Nucleus accumbens (tissue), 56 donors: ENCODE measurements at places on chromosomes 11 and 22.

DNA sequence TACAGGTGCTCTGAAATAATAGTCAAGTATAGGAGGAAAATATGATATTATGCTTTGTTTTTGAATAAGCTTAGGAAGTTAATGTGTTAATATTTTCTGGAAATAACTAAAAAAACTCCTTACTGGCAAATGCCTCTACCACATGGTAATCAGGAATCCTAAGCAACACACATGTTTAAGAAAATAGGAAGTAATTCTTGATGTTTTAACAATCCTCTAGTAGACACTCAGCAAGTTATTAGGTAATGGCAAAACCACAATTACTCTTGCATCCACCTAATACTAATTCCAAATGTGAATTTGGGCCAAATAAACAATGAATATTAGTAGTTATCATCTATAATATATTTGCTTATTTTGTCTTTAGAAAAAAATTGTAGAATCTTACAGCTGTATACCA is 53.6 kb downstream of the SLC35F2 start:
- no peak for DNase-seq

GRCh38 chr22:44628835-44629234 is 73.2 kb upstream of the PRR5 start:
- DNase-seq, result no peak

GRCh38 chr22:24466716-24467328 is 28.3 kb upstream of the UPB1 start:
- no peak for DNase-seq

GRCh38 chr11:87144252-87144651 is 106.5 kb downstream of the TMEM135 start:
- no peak for DNase-seq

- DNase-seq, result peak; percentile 61
Observed at GRCh38 chr11:469684-470560, 19.8 kb downstream of the PTDSS2 start.

GRCh38 chr22:28703436-28703835 is 23.8 kb upstream of the TTC28 start:
- no peak for DNase-seq

GRCh38 chr22:27146866-27147633 is 489.7 kb downstream of the MIAT start:
- DNase-seq, result no peak

GRCh38 chr11:73141309-73142127 is 600 bp downstream of the FCHSD2 start:
- no peak for DNase-seq

DNA sequence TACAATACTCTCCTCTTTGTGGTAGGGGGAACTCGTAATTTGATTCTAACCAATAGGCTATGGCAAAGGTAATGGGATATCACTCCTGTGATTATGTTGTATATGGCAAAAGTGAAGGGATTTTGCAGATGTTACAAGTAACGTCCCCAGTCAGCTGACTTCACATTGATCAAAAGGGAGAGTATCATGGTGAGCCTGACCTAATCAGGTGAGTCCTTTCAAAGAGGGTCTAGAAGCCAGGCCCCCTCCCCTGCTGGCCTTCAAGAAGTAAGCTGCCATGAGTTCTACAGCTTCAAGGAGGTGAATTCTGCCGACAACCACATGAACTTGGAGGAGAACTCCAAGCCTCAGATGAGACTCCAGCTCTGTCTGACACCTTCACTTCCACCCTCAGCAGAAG is 20.0 kb downstream of the TBRG1 start:
- DNase-seq, result no peak

- DNase-seq, result peak; percentile 68
Observed at GRCh38 chr11:131688048-131688693, 317.8 kb downstream of the NTM start.

- no peak for DNase-seq
Observed at GRCh38 chr22:17647991-17648390, 9.4 kb downstream of the BCL2L13 start.

DNA sequence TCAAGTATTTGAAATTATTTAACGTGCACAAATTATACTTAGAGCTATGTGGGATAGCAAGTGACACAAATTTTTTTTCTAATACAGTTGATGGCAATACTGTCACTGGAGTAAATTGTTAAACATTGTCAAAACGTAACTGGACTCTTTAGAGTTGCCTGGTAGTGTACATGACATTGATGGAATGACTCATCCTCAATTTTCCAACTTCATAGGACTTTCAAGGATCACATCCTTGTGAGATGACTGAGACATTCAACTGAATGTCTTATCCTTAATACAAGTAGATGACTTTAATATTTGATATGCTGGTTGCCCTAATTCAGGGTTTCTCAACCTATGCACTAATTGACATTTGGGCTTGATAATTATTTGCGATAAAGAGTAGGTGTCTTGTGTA is 310.0 kb downstream of the SWAP70 start:
- no peak for DNase-seq

DNA sequence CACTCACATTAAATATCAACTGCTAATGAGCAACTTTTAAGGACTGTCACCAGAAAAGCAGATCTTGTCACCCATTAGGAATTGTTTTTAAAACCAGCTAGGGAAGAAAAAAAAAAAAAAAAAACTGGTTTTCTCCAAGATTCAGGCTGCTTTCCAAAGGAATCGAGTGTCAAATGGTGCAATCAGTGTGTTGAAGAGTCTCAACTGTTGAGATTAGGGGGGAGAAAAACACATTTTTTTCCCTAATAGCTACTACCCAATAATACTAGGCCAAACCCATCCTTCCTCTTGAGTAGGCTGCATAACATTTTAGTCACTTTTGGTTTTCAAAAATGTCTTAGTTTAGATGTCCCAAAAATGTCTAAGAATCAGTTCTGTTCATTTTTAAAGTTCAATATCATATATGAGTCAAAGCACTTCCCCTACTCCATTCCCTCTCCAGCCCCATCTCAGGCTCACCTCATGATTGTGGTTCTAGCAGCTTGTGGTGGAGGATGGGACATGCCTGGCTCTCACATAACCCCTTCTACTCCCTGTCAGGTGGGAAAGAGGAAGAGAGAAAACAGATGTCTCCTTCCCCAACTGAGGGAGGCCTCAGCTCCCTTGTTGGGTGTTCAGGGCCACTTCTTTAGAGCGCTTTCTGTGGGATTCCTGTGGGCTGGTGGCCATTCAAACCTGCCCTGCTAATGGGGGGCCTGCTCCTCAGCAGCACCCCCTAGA is 193.6 kb downstream of the CWF19L2 start:
- DNase-seq, result no peak

- no peak for DNase-seq
Observed at GRCh38 chr22:48907591-48907990, 920.1 kb downstream of the BRD1 start.

DNA sequence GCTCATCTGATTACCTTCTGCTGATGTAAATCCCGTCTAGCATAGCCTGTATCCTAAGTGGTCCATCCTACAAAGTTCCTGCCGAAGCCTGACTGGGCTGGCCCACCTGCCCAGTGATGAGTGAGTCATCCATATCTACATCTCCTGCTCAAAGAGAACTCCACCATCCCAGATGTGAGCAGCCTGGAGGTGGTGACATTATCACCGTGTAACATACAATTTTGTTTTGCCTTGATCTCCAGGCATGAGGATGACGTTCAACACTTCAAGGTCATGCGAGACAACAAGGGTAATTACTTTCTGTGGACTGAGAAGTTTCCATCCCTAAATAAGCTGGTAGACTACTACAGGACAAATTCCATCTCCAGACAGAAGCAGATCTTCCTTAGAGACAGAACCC is 5.6 kb downstream of the TMA7B start:
- DNase-seq, result no peak

DNA sequence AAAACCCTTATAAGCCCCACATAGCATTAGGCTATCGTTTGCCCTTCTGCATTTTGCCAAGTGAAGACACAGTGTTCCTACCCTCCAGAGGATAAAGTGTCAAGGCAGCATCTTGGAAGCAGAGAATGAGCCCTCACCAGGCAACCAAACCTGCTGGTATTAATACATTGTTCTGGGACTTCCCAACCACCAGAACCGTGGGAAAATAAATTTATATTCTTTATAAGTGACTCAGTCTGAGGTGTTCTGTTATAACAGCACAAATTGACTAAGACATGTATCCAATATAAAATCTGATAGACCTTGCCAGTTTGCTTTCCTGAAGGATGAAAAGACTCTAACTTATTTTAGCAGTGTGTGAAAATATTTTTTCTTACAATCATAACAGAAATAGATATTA is 792.5 kb upstream of the LRRC4C start:
- no peak for DNase-seq

- DNase-seq, result no peak
Observed at GRCh38 chr22:38966380-38966702, 8.9 kb downstream of the APOBEC3A start.

DNA sequence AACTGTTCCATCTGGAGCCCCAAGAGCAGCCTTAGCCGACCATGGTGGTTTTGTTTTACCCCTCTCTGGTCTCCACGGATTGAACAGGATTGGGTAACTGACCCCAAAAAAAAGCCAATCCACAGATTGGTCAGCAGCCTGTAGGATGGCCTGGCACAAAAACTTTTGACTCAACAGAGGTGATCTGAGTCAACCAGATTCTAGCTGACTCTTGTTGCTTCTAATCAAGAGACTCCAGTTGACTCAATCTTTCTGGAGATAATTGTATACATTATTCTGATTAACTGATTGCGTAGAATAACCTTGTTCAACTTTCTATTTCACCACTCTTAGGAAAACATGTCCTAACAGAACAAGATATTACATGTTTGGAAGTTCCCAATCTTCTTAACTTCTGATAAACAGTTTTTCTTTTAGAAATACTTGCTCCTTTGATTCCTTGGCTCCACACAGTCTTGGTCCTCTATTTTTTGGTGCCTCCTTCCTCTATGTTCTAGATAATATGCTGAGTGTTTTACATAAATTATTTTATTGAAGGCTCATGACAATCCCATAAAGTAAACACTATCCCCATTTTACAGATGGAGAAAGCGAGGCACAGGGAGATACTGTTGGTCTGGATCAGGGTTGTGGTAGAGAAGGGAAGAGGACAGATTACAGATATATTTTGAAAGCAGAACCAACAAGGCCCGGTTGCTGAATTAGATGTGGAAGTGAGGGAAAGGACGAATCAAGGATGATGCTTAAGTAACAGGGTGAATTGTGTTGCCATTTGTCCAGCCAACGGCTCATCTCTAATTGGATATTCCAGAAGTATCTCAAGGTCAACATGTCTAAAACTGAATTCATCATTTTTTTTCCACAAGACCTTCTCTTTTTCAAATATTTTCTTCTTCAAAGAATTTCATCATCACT is 11.5 kb upstream of the ZC3H12C start:
- DNase-seq, result no peak

- DNase-seq, result no peak
Observed at GRCh38 chr11:85595285-85595884, 31.8 kb downstream of the DLG2 start.

DNA sequence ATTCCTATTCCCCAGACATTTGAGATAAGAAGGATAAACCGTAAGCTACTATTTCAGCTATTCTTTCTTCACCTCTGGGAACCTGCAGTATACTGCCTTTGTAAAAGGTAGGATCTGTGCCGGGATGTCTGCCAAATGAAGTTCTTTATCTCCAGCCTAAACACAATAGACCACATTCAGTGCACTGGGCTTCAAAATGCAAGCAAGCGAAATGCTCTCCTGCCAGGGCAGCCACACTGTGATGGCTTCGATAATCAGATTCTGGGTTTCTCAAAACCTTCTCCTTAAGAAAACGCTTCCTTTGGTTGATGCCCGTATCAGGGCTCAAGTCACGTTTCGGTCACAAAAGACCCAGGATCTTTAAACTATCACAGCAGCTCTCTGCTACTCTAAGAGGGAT is 299.5 kb upstream of the B3GAT1 start:
- DNase-seq, result no peak

- peak; percentile 89 for DNase-seq
Observed at GRCh38 chr11:66568124-66568916, at the start of gene CTSF. CTSF (minus strand) TSS chr11:66568606; CDS start chr11:66568486, 120 bp downstream.

DNA sequence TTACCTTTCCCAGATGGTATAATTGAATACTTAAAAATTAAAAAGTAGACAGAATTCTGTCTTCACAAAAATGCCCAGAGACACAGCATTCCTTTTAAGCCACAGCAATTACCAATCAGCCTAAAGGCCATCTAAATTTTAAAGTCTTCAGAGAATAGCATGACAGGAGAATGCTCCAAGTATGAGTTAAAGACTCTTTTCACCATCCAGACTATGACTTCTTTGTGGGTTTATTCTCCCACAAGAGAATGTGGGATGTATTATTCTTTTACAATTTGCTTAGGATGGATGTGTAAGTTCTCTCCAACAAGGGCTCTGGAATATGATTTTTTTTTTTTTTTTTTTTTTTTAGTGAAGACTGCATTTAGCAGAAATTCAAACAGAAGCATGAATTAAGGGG is 249.9 kb downstream of the TTC28 start:
- no peak for DNase-seq

DNA sequence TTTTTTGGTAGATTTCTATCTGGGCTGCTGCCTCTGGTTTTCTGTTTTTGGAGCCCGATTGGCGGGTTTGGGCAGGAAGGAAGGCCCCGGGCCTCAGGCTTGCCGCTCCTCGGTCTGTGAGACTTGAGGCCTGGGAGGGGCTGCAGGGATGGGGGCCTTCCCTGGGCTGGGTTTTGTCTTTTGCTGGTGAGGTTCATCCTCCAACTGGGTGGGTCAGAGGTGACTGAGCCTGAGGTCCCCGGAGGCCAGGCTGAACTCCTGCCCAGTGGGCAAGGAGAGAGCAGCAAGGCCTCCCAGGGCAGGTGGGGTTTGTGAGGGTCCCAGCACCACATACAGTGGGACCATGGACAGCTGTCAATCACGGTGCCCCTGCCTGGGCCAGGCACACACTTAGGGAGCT is 15.0 kb downstream of the MPPED1 start:
- DNase-seq, result no peak

DNA sequence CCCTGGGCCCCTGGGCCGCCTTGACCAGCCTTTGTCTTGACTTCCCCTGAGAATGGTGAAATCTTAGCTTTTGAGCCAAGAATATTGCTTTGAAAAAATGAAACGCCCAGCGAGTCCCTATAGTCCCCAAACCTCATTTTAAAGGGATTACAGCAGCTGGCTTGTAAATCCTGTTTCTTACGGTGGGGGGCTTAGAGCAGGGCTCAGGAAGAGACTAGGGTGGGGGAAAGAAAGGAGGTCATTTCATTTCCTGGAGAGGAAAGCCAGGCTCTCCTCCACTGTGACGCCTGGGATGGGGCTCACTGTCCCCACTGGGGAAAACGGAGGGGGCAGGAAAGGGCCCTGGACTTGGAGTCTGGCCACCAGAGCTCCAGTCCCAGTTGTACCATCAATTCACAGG is 72.2 kb upstream of the ALX4 start:
- no peak for DNase-seq

DNA sequence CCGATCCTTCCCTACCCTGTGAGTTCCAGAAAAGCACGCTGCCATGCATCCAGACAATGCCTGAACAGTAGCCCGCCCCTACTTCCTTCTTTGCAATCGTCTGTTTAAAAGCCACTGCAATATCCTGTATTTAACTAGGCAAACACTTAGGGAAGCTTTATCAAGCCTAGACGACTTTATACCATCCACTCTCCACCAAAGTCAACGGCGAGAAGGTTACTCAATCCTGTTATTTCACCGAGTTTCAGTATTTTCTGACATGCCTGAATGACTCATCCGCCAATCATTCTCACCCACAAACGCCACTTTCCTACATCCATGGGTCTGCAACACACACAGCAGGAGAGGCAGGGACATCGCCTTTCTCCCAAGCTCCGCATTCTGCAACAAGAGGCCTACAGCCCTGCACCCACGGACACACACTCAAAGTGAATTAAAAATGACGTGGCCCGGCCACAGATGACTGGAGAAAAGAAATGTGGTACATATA is 9.3 kb downstream of the CELSR1 start:
- no peak for DNase-seq
